Suppressor macrophage treated with lipopolysaccharide for 1 hour (primary cell): ENCODE measurements at places on chromosomes 3 and 15.

- no peak for DNase-seq
Observed at GRCh38 chr15:77851691-77852090, 219.0 kb upstream of the LINGO1 start.

DNA sequence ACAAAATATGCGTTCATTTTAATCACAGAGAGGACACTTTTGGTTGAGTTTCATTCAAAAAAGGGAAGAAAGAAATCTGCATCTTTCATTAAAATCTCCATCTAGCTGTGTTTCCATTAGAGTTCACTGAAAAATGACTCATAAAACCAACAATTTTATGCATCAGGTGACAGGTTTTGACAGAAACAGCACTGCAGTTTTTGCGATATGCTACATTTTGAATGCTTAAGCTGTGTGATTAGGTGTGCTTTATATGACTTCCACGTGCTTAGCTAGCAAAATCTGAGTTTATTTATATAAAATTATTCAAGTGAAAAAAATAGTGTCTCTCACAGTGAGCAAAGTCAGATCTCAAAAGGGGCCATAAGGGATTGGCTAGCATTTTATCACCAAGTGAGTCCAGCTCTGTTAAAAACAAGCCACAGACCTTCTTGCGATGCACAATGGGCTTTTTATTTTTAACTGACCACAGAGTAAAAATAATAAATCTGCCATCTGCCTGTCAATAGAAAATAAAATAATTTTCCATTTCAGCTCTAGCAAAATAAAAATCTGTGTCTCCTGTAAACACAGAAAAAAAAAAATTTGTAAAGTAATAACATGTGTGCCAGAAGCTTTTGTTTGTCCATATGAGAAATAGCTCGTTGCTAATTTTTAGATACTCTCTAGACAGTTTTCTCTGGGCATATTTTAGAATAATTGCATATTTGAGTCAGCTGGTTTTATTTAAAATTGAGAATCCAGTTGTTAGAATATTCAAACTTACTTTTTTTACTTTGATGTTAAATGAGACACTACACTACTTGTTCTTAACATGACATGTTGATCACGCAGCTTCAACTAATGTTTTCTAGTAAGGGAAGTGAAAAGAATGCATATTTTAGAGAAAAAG, 409.8 kb downstream of the ROBO2 start:
- no peak for DNase-seq

DNA sequence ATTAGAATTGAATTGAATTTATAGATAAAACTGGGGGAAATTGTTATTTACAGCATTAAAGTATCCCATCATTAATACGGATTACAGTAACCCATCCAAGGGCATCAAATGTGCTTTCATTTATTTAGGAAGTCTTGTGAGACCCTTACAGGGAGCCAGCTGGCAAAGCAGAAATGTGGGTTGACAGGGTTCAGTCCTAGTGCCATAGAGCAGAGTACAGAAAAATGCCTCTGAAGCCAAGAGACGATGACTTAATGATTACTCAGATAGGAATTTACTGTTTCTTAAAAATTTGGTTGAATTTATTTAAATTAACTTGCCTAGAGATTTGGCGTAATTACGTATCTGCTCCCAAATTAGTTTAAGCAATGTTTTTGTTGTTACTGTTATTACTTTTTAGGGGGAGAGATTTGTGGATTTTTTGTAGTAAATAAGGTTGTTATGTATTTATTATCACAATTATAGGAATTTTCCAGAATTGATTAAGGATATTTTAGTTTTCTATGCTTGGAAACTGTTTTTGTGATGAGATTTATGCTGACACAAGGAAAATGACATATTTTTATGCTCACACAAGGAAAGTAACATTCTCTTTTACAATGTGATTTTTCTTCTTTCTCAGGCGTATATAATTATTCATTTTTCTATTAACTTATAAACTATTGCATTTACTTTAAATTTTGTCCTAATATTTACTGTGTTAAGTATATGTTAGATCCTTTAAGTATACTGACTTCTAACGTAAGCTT, 152.0 kb downstream of the EPHA6 start:
- no peak for DNase-seq

DNA sequence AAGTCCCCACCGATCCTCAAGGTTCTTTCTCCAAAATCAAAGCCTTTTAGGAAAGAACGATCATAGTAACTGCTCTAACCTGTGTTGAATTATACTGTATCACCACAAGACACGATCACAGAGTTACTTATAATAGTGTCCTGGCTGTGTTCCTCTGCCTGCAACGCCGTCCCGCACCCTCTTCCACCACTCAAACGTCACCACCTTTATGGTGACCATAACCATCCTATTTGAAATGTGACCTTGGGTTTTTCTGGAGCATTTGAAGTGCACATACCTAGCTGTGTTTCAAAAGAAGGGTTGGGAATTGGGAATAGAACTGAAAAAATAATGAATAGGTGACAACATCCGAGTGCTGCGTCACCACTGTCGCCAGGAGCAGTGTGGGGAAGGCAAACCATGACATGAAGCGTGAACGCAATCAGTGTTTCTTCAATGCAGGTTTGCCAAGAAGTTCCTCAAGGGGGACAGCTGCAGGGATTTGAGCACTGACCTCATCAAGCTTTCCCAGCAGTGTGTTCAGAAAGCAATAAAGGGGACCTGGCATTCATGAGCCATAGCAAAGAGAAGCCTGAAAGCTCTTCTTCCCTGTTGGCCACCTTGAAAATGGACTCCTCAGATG, 769 bp upstream of the SELENOS start:
- DNase-seq = no peak

- DNase-seq = no peak
Observed at GRCh38 chr3:13019243-13020095, 53.8 kb downstream of the IQSEC1 start.

DNA sequence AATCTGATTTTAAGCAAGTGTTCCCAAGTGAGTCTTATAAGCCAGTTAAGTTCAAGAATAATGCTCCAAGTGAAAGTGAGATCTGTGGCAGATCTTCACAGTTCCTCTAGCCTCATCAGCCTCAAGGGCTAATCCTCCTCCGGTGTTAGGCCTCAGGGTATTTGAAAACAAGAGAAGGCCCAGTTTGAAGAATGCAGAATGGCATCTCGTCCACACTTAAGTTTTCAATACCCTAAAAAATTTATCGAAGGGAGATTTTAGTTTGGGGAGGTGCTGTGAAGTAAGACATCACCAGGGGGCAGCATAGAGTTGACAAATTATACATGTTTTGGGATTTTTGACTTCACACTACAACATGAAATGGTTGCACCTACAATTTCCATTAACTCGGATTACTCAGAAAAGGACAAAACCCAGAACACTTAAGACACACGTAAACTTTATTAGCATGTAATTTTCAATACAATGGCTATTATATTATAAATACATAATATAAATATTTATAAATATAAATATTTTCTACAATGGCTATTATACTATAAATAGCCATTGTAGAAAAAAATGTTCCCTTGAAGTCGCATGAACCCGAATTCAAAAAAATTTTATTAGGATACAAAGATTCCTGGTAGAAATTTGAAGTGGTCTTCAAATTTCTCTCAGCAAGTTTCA, 2.3 kb upstream of the TMEM266 start:
- peak; percentile 79 for DNase-seq

GRCh38 chr15:60134609-60135008, 130.5 kb downstream of the FOXB1 start:
- no peak for DNase-seq

DNA sequence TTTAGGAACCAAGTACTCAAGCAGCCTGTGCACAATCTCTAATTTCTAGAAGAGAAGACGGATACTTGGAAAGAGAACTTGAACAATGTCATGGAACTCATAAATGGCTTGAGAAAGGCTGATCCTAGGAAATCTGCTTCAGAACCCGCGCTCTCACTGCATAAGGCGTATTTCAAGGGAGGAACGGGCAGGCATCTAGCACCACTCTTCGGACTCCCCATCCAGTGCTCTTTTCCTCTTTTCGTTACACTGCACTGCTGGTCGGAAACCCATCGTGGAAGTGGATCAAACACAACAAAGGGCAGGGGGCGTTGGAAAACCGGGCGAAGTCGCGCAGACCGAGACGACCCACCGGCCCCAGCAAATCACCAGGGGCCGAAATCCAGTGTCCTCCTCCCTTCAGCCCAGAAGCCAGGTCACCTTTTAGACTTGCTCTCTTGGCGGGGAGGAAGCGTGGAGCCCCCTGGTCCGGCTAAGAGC, 539 bp upstream of the TLNRD1 start:
- DNase-seq = peak; percentile 31
